ENCODE measurements at places on chromosomes 16 and 17.

GRCh38 chr17:46764709-46765401 is 53.6 kb downstream of the WNT3 start:
- DNase-seq: no peak

GRCh38 chr16:53478965-53479364 is 24.0 kb downstream of the AKTIP start:
- DNase-seq: no peak

DNA sequence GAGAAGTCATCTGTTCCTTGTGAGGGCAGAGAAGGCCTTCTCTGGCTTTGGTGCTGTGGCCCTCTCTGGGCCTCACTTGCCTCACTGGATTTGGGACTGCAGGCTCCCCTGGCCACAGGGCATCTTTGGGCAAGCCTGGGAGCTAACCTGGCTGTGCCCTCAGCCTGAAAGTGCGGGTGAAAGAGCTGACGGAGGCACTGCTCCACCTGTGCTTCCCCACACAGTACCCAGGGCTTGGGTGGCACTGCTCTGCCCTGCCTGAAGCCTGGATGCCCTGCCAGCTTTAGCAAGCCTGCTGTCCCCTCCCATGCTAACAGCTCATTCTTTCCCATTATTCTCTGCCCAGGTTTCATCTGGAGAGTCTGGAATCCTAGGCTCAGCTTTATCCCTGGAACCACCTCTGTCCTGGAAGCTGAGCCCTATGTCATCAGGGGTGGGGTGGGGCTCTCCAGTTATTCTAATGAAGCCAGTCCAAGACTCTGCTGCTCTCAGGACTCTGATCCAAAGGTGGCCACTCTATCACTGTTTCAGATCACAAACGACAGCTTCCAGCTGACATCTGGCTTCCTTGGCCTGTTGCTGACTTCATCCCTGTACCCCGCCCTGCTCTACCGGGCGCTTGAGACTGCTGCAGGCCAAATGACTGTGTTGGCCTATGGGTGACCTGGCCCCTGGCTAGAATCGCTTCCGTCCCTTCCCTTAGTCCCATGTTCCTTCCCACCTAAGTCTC is 29.3 kb downstream of the HIC1 start:
- DNase-seq: no peak

DNA sequence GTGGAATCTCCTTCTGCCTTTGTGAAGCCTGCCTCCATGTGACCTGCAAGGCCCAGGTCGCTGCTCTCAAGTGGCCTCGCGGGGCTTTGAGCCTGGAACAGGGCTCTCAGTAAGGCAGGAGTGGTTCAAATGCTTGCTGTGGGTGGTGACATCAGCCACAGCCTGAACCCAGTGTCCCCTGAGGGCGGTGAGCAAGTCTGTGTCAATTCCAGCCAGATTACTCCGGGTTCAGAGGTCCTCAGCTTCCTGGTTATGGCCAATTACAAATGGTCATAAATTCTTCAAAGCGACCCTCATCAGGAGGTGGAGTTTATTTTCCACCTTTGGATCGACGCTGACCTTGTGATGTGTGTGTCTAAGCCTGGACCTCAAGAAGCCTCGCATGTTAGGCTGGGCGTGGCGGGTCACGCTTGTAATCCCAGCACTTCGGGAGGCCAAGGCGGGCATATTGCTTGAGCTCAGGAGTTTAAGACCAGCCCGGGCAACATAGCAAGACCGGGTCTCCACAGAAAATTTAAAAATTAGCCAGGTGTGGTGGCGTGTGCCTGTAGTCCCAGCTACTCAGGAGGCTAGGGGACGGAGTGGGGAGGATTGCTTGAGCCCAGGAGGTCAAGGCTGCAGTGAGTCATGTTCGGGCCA is 17.3 kb downstream of the LGALS3BP start:
- no peak for DNase-seq

- no peak for DNase-seq
Measured at GRCh38 chr17:41537990-41538389, 9.9 kb upstream of the KRT19 start.

- no peak for DNase-seq
Measured at GRCh38 chr17:10215286-10215685, 16.9 kb upstream of the GAS7 start.

DNA sequence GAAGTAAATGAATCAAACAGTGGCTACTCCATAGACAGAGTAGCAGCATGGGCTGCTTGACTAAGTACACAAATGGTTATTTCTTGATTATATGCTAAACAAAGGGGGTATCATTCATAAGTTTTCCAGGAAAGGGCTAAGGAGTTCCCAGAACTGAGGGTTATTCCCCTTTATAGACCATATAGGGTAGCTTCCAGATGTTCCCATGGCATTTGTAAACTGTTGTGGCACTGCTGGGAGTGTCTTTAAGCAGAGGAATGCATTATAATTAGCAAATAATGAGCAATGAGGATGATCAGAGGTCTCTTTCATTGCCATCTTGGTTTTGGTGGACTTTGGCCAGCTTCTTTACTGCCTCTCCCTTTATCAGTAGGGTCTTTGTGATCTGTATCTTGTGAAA is 105.1 kb downstream of the CDH11 start:
- DNase-seq: no peak

DNA sequence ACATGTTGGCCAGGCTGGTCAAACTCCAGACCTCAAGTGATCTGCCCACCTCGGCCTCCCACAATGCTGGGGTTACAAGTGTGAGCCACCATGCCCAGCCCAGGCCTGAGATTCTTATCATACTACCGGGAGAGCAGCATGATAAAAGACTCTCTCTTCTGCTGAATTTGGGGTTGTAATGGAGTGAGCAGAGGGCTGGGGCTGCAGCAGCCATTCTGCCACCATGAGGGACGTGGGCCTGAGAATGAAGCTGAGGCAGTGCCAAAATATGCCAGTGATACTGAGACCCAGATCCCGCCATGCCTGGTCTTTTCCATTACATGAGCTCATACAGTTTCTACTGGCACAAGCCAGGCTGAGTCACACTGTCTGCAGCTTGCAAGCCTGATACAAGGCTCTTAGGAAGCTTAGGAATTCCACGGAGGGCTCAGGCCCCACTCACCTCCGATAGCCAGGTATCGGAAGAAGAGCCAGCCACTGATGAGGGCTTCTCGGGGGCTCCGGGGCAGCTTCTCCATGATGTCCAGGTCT is 19.6 kb upstream of the P2RX1 start:
- no peak for DNase-seq

GRCh38 chr17:81050645-81051625 is 16.0 kb downstream of the BAIAP2 start:
- no peak for DNase-seq

GRCh38 chr16:54968784-54969183 is 38.1 kb downstream of the IRX5 start:
- DNase-seq: no peak

- DNase-seq: no peak
Measured at GRCh38 chr17:8711291-8711690, 33.3 kb downstream of the CCDC42 start.

DNA sequence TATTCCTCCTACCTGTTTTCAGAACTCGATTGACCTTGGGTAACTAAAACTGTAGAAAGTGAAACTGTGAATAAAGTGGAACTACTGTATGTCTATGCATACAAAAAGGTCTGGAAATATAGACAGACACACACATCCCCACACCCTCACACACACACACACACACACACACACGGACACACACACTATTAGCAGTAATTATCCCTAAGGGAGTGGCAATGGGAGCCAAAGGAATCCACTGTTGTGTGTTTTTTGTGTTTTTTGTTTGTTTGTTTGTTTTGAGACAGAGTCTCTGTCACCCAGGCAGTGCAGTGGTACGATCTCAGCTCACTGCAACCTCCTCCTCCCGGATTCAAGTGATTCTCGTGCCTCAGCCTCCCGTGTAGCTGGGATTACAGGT is 26.6 kb upstream of the SRCIN1 start:
- DNase-seq: no peak

DNA sequence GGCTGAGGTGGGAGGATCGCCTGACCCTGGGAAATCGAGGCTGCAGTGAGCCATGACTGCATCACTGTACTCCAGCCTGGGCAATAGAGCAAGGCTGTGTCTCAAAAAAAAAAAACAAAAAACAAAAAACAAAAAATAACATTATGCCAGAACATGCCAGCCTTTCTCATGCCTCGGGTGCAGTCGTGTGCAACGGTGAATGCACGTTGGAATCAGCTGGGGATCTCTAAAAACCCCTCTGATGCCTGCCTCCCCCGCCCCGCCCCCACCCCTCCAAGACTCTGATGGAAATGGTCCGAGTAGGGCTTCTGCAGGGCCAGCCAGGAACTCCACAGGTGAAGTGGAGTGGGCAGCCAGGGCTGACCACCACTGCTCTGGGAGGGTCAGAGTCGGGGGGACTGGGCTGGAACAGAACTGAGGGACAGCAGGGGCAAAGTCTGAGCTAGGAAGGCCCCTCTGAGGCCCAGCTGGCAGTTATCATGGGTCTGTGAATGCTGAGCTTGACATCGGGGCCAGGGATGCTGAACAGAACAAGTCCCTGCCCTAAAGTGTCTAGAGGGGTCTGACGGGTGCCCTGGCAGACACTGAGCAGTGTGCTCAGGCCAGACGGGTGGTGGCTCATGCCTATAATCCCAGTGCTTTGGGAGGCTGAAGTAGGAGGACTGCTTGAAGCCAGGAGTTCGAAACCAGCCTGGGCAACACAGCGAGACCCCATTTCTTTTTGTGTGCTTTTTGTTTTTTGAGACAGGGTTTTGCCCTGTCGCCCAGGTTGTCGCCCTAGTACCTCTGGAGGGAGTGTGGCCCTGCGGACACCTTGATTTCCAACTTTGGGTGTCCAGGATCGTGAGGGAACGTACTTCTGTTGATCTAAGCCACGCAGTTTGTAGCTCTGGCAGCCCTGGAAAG is 193.4 kb upstream of the GSE1 start:
- DNase-seq: peak; percentile 4

DNA sequence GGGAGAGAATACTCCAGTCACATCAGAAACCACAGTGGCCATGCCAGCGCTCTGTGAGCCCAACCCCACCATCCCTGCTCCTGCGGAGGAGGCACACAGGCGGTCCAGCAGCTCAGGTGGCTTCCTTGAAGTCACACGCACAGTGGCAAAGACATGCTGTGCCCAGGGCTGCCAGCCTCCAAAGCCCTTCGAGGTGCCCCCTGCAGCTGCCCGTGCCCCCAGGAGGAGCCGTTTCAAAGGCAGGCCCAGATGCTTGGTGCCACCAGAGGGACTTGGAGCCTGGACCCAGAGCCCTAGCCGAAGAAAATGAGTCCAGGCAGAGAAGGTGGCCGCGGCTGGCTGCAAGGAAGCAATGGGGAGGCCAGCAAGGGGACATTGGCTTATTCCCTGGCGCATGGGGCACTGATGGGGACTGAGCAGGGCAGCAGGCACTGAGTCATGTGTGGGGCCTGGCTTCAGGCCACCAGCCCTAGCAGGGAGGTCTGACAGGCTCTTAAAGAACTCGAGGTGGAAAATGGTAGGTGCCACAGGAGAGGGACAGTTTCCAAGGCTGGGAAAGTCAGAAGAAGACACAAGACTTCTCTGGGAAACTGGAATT is 17.2 kb upstream of the CACNG1 start:
- no peak for DNase-seq

- no peak for DNase-seq
Measured at GRCh38 chr17:16352303-16352666, 984 bp downstream of the CENPV start.

- no peak for DNase-seq
Measured at GRCh38 chr17:58637011-58637570, 54.8 kb downstream of the TEX14 start.

GRCh38 chr16:87834668-87835473 is 34.4 kb downstream of the SLC7A5 start:
- DNase-seq: no peak

GRCh38 chr17:78250891-78251772 is 19.7 kb downstream of the TMEM235 start:
- peak; percentile 80 for DNase-seq

DNA sequence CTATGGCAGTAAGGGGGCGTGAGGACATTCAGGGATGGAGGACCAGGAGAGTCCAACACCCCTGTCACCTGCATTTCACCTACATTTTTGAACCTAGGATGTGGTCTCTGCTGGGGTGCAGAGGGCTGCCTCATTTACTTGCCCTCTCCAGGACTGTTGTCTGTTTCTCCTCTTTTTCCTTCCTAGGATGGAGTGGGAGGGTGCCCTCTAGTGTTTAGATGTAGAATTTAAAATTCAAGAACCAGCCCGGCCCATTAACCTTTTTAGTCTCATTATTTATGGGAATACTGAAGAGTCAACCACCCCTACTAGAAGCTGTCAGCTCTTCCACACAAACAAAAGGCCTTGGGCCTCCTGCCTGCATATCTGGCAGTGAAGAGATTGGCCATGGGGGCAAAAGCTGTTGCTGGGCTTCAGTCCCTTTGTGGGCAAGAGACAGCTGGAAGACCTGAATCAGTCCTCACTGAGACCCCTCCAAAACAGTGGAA is 2.5 kb upstream of the STARD3 start:
- no peak for DNase-seq

- DNase-seq: no peak
Measured at GRCh38 chr16:17354141-17354601, 116.6 kb downstream of the XYLT1 start.

GRCh38 chr17:5485270-5486205 is at the start of gene DERL2:
Gene DERL2, minus strand, starts transcription at chr17:5486178. Its CDS starts 17 bp downstream, at chr17:5486161.
- DNase-seq: no peak

GRCh38 chr16:88750854-88751253 is 34.2 kb downstream of the PIEZO1 start:
- DNase-seq: no peak

- DNase-seq: no peak
Measured at GRCh38 chr16:88659160-88659559, 3.7 kb downstream of the MVD start.

DNA sequence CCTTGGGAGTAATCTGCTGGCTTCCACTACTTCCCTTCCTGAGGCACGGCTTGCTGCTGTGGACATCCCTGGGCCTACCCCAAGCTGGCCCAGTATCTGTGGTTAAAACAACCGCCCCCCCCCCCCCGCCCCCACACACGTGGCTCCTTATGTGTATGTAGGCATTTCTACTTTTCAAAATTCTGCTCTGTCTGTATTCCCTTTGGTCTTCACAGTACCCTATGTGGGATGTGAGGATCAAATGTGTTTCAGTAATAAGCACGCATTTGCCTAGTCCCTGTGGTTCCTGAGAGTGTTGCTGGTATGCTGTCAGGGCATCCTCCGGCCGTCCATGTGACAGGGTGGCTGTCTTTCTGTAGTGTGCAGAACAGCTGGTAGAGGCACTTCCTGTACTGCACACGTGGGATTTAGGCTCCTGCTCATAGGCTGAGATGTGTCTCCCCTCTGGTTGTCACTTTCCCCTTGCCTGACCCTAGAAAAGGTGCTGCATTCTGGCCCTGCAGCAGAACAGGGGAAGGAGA is 2.2 kb downstream of the NT5M start:
- DNase-seq: peak; percentile 74
